ENCODE measurements at places on chromosomes 4 and X.

- no peak for DNase-seq
Observed at GRCh38 chr4:188778905-188779304, 639.7 kb downstream of the TRIML1 start.

GRCh38 chr4:81806485-81806884 lies 334.8 kb upstream of the RASGEF1B start:
- DNase-seq, result no peak

DNA sequence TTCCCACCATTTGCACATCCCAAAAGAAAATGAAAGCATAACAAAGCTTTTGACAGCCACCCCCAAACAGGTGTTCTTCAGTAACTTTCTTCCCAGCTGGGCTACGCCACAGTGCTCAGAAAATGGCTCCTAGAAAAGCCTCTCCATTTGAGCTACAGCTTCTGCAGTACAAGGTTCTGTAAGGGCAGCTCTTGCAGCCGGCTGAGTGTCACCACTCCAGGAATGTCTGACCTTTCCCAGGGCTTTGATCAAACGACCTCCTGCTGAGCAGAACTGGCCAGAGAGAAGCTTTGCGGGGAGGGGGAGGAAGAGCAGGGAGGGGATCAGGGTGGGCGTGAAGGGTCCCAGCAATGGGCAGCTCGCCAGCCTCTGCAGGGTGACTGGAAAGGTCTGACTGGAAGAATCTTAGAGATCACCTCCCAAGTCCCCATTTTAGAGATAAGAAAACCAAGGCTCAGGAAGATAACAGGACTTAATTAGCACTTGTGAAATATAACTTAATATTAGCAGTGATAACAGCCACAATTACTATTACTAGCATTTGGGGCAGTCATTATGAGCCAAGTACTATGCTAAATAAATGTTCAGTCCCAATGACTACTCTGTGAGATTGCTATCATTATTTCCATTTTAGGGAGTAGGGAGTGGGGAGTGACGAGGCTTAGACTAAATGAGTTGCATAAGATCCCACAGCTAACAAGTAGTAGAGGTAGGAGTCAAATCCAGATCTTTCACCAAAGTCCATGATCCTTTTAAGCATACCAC lies 51.1 kb downstream of the LEF1 start:
- no peak for DNase-seq

GRCh38 chrX:11336201-11336600 lies 43.0 kb downstream of the AMELX start:
- no peak for DNase-seq

DNA sequence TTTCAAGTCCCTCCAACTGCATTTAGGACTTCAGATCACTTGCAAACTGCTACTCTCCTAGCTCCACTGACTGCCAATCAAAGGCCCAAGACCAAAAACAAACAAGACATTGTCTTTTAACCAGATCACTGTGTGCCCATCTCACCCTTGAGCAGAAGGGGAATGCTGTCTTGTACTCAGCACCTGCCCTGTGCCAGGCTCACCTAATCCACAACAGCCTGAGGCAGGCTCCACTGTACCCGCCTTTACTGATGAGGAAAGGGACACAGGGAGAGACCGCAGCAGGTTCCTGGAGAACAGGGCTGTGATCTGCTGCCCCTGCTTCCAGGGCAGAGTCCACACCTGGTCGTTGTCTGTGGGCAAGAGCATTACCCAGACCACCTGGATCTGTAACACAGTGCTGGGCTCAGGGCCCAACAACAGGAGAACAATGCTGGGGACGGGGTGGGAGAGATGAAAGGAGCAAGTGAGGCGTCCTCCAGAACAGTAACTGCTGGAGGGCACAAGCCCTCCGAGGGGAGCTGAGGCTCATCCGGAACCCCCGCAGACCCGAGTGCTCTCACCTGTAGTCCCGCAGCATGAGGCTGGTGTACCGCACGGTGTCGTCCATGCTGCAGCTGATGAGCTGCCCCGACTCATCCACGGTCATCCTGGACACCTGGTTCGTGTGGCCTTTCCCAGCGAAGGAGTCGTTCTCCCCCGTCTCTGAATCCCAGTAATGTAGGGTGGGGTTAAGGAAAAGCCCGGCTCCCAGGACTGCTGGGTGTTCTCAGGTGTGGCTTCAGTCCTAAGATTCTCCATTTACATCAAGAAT lies 33.9 kb downstream of the WDR1 start:
- DNase-seq, result no peak

DNA sequence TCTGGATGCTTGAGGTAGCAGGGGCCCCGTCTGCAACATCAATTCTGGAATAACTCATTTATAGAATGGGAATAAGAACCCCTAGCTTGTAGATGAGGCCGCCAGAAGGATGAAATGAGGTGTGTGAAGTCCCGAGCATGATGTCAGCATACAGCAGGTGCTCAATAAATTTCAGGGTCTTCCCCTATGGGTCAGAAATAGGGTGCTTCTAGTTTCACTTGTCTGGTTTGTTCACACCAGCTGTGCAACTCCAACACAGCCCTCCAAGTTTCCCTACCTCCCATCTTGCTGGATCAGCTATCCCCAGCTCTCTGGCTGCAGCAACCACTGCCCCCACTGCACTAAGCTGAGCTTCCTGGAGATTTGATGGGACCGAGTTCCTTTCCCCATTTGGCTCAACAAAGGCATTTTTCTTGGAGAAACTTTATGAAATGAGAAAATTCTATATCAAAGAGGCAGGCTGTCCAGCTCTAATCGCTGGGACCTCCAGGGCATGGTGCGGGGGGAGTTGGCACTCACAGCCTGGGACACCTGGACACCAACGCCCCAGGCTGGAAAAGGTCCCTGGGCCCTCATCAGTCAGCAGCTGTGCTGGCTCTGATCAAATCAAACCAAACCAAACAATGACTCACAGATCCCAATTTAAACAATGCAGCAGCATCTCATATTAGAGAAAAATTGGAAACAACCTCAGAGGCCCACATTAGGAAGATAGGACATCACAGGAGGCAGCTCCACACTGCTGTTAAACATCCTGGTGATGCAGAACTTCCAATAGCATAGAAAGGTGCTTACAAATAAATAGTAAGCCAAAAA lies 13.3 kb downstream of the SLC2A9 start:
- DNase-seq, result no peak

DNA sequence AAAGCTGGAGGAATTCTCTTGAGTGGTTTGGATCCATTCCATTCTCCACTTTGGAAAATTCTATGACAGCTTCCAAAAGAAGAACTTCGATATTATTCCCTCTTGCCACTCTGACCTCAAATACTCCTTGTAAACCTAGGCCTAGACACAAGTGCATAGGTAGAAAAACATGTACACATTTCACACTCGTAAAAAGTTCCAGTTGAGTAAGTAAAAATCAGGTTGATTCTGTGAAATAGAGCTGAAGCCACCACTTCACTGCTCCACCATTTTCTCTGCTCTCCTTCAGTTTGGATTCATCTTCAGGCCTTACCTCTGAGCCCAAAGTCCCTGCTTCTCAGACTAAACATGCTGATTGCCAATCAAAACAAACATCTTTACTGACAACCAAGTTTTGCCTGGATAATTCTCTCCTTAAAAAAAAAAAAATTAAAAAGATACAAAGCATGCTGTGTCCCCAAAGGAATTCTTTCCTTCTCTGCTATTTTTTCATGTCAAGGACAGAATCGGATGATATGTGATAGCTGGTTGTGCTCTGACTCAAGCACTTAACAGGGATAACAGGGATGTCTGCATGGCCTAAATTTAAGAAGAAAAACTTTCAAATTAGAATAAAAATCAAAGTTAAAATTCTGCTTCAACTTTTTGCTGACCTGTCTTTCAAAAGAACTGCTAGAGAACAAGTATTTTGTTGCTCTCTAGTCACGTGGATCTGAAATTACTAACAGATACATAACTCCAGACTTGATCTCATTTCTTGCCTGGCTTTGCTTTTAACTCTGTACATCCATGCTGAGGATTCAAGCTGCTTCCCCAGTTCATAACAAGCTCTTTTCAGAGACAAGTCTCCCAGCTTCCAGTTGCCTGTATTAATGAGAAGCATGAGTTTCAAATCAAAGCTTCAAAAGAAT lies 420.9 kb upstream of the INTU start:
- DNase-seq, result no peak

DNA sequence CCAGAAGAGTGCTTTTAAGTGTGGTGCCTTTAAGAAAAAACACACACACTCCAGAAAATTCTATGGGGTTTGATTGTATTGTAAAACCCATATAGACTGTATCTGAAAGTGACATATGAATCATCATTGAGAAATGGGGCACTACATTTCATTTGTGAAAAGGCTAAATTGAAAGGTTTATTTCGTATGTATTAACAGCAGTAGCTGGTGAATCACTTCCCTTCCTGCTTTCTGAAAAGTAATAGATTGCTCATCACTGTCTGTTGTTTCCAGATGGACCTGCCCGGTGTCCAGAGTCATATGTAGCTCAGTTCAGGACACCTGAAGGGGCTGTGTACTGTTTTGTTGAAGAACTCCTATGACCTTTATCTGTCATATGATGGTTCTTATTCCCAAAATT lies 28.1 kb upstream of the HPRT1 start:
- DNase-seq, result no peak

GRCh38 chr4:177403746-177404145 lies 38.5 kb downstream of the AGA start:
- no peak for DNase-seq

DNA sequence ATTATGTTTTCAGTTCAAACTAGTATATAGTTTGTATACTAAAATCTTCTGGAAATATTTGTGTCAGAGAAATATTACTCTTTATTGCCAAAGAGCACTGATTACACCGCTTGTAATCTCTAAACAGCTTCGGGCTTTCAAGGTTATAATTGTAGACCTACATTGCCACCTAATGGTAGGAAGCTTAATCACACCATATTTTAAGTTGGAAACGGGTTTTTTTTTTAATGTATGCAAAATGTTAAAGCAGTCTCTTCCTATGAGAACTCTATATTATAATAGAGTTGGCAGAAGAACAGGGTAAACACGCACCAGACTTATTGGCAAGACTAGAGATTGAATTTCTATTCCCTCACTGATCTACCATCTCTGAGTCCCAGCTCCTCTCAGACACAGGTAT lies 19.5 kb upstream of the NFXL1 start:
- no peak for DNase-seq

DNA sequence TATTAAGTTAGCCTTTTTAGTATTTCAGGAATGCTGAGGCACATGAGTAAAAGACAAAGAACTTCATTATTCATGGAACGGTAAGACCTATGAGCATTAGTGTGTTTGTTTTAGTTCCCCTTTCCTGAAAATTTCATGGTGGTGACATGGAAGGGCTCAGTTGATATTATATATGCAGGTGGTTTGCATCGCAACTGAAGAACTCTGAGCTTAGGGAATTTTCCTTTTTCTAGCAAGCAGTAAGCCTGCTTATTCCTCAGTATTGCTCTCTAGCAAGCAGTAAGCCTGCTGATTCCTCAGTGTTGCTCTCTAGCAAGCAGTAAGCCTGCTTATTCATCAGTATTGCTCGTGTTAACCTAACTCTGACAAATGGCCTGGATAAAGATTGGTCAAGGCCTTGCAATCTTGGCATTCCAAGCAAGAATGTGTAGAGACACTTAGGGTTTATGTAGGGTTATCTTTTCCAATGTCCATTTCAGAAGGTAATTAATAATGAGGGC lies 37.7 kb upstream of the MAGEB18 start:
- DNase-seq, result no peak

GRCh38 chr4:149785696-149786431 lies 29.8 kb downstream of the IQCM start:
- no peak for DNase-seq

DNA sequence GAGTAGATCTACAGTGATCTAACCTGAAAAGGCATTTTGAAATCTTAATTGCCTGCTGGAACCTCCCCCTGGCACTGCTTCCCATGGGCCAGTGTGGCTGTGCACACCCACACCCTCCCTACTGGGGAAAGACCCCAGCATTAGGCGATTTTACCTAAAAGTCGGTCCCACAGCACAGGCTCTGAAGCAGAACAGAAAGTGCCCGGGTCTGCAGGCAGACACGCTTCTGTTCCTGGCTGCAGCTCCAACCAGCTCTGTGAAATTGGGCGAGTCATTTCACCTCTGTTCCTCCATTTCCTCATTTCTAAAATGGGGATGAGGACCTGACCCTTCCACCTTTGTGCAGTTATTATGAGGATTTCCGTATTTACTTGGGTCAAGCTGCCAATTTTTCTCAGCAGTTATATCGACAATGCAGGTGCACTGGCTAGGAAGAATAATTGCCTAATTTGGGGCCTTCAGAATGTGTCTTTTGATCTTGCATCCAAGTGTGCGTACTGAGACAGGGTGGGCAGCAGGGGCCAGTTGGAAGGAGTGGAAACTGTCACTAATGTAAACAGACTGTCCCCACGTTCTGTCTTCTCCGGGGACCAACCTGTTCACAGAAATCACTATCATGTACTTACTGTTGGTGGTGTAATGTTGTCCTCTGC lies 7.1 kb downstream of the KLF3 start:
- no peak for DNase-seq

DNA sequence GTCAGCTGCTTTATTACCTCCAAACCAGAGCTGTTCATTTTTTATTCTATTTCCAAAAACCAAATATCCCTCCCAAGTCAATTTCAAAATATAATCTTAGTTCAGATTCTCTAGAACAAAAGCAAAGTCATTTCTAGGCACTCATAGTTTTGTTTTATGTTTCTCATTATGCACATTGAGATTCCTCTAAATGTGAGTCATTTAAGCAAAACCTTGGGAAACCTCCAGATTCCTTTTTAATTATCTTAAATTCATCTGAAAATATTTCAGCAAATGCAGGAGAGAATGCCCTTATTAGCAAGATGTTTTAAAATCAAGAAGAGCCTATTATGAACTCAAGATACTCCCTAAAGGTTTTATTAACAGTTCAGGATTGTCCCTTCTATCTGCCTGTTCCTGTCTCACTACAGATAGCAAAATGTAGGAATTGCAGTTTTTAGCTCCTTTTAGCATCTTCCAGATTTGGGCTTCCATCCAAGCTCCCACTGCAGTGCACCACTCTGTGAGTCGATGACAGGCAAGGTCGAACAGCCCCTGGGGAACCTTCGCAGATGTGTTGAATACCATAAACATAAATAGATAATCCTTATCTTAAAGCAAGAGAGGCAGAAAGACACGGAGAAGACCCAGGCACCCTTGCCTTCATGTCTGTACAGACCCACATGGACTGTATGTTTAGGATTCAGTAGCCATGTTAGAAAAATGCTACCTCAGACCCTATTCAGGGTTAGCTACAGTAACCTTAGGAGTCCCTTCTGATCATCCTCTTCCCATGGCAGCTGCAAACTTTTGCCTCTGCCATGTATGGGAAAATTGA lies 11.3 kb upstream of the SLC9A7 start:
- no peak for DNase-seq

DNA sequence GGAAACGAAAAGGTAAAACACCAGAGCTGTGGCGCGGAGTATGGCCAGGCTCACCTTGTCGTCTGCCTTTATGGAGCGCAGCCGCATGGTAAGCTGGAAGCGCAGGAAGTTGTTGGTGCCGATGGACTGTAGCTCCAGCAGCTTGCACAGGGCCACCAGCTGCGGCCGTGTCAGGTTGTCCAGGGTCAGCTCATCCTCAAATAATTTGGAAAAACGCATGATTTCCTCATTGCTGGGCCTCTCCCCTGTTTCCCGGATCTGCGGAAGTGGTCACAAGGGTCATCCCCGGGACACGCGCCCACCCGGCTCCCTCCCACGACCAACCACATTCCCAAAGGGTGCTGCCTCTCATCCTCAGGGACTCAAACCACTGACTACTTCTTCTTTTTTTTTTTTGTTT lies 23.3 kb downstream of the LETM1 start:
- DNase-seq, result no peak

GRCh38 chrX:15815779-15816437 lies 25.6 kb downstream of the ZRSR2 start:
- DNase-seq, result no peak

GRCh38 chr4:36773467-36773866 lies 471.1 kb upstream of the NWD2 start:
- DNase-seq, result no peak

GRCh38 chr4:184019667-184020623 lies 114.8 kb downstream of the STOX2 start:
- DNase-seq, result no peak
